Fibroblast of skin of right quadriceps (primary cell): ENCODE measurements at places on chromosomes 5 and 9.

GRCh38 chr5:176503496-176503895, 33.7 kb downstream of the RNF44 start:
- DNase-seq, result no peak

DNA sequence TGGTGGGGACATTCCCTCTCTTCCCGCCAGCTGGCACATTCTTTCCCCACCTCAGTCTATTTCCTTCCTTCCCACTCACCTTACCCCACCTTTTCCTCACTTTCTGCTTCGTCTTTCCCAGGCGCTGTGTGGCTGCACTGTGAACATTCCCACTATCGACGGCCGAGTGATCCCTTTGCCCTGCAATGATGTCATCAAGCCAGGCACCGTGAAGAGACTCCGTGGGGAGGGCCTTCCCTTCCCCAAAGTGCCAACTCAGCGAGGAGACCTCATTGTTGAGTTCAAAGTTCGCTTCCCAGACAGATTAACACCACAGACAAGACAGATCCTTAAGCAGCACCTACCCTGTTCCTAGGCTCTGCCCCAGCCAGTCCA, 7.3 kb downstream of the DNAJB5 start:
- no peak for DNase-seq

DNA sequence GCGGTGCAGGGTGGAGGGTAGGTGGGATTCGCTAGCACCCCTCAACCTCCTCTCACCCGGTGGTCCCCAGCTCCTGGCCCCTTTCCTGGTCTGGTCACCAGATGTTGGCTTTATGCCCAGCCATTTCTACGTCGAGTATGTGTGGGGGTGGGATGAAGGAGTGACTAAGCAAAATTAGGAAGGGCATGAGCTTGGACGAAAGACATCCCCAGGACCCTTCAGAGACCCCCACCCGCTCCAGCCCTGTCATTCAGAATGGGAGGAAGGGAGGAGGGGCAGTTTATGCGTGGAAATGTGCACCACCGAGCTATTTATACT, 742 bp downstream of the BHMT2 start:
- peak; percentile 60 for DNase-seq

GRCh38 chr5:89844548-89844947, 565.0 kb downstream of the CETN3 start:
- no peak for DNase-seq

- DNase-seq, result no peak
These were observed 37.2 kb downstream of the GOLM1 start for GRCh38 chr9:86061972-86062739.

- DNase-seq, result no peak
These were observed 172.0 kb upstream of the KLF9 start for GRCh38 chr9:70586476-70586875.

- DNase-seq, result peak; percentile 58
These were observed 125.3 kb downstream of the SYK start for GRCh38 chr9:90926936-90927335.

DNA sequence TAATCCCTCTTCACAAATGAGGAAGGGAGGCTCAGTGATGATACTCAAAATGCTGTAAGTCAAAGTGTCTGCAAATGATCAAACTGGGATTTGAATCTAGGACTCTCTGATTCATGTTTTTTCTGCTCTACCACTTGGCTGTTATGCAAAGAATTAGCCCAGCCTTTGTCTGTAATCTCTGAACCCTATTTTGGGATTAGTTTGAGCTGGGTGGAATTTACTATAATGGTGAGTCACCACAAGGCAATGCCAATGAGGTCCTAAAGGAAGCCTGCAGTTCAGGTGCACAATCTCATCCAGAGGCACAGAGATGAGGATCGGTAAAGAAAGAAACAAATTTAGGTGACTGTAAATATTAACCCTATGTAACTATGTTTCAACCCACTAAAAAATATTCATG, 29.2 kb downstream of the RFK start:
- DNase-seq, result peak; percentile 39

GRCh38 chr9:88826771-88827181, 164.5 kb upstream of the S1PR3 start:
- peak; percentile 94 for DNase-seq

GRCh38 chr5:154325566-154325965, 120.2 kb upstream of the SAP30L start:
- DNase-seq, result no peak

- no peak for DNase-seq
These were observed 579 bp downstream of the SLC12A7 start for GRCh38 chr5:1111241-1111726.

DNA sequence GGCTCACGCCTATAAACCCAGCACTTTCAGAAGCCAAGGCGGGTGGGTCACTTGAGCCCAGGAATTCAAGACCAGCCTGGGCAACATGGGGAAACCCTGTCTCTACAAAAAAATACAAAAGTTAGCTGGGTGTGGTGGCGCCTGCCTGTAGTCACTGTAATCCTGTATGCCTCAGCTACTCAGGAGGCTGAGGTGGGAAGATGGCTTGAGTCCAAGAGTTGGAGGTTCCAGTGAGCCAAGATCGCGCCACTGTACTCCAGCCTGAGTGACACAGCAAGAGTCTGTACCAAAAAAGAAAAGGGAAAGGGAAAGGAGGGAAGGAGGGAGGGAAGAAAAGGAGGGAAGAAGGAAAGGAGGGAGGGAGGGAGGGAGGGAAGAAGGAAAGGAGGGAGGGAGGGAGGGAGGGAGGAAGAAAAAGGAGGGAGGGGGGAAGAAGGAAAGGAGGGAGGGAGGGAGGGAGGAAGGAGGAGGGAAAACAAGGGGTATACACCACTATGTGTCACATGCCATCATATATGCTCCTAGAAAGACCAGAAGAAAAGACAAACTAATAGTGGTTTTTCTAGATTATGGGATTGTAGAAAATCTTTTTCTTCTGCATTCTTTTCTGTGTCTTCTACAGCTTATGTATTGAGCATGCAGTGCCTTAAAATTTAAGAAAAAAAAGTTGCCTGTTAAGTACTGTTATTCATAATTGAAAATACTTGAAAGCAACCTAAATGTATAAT, 240.1 kb downstream of the DENND1A start:
- no peak for DNase-seq

DNA sequence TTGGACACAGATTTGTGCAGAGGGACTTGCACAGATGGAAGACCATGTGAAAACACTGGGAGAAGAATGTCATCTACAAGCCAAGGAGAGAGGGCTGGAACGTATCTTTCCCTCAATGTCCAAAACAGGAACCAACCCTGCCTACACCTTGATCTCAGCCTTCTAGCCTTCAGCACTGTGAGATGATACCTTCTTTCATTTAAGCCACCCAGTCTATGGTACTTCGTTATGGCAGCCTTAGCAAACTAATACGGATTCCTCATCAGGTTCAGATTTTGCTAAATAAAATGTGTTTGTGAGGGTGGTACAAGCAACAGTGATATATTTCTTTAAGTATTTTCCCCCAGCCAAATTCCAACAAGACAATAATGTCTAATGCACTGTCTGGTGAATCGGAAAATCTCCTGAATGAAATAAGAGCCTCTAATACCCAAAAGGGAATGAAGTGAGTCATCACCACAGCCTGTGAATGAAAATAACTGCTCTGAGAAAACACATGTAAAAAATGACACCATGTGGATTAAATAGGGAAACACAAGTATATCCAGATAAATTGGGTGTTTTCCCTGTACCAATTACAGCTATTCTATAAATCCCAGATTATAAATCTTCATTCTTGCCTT, 182.8 kb upstream of the TARS1 start:
- DNase-seq, result peak; percentile 92

GRCh38 chr9:88477300-88477751, 57.7 kb upstream of the NXNL2 start:
- DNase-seq, result peak; percentile 100

DNA sequence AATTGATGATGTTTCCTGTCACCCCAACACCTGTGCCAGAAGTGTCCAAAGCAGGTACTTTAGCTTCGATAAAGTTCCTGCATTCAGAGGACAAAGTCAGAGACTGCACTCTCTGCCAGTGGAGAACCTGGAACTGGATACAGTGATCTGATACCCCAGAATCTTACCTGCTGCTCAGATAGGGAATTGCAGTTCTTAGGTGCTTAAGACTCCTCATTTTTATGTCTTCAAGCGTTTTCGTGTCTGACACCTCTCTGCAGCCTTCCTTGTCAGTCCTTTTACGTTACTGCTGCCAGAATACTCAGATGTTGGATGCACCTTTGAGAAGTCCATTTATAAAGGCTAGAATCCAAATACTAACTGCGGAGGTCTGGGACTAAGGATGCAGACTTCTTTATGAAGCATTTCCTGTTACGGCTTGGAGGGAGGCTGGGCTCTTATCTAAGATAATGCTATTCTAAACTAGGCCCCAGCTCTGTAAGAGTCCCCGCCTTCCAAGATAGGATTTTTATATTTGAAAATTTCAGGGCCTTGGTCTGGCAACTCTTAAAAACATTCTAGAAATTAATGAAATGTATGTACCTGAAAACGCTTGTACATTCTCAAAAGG, 1.9 kb downstream of the ISOC1 start:
- no peak for DNase-seq

DNA sequence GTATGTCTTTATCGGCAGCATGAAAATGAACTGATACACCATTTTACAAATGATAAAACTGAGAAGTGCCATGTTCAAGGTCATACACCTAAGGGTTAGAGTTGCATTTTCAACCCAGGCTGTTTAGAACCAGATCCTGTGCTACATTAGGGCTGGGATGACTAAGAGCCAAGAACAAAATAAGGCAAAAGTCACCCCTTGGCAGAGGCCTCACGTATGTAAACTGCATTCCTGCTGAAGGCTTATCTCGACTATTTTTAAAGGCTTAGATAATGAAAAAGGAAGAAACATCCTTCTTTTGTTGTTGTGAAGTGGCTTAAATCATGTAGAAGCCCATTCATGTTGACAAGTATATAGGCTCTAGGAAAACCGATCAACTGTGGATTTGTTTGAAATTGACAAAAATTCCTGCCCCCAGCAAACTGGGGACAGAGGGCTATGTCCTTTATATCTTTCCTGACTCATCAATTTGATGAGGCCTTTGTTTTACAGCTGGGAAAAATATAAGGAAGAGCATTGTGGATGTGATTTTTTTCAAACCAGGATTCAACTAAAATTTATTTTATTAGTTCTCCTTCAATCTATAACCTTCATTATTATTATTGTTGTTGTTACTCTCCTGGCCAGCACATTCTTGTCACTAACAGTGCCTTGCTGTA, 196.5 kb downstream of the SNX18 start:
- DNase-seq, result peak; percentile 50

DNA sequence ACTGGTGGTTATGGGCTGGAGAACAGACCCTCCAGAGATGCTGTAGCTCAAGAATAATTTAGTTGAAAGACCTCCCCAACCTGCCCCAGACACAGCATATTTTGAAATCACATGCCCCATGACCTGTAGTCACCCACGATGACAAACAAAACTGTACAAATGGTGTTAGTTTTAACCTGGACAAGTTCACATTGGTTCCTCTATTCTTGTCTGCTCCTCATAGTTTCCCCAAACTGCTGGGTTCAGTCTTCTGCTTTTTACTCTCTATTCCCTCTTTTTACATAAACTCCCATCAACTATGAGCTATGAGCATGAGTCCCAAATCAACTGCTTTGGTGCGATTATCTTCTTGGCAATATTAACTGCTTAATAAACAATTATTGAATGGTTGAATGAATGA, 365.3 kb upstream of the CLINT1 start:
- no peak for DNase-seq

DNA sequence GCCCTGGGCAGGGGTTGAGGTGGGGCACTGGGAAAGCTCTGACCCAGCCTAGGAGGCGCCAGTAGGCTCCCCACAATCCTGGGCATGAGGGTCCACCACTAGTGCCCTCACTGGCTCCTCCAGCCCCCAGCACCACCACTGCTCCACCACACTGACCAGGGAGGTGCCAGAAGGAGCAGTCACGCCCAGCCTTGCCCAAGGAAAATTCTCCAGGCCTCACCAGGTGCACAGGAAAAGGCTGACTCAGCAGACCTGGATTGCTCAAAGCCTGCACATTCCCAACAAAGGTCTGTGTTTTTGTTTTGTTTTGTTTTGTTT, 62.9 kb downstream of the ZNF354C start:
- DNase-seq, result no peak

DNA sequence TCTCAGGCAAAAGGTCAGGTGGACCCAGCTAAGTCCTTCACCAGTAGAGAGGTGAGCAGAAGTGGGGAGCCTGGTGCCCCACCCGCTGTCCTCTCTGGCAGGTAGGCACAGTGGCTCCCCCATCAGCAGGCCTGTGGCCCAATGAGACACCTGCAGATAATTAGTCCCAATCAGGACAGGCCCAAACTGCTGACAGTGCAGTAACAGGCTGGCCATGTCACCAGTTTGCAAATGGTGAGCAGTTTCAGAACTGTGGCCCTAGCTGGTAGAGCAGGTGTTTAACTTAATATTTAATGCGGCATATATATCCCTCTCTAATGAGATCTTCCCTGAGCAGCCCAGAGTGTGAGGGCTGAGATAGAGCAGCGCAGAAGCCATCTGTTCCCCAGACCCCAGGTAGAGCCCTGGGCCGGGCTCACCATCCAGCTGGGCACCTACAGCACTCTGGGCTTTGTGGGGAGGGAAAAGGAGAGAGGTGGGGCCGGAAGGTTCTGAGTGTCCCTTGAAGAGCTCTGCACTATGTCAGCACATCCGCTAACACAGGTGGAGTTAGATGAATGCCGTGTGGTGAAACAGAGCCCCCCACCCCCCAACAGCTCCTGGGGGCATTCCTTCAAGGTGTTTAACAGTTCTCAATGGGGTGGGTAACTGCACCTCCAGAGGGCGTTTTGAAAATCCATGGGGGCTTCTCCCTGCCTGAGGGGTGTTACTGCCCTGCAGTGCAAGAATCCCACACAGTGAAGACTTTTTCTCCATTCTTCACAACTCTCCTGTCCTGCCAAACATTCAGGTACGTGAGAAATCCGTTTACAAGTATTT, 120.5 kb downstream of the PAX5 start:
- no peak for DNase-seq

- DNase-seq, result no peak
These were observed 8.9 kb downstream of the PHF2 start for GRCh38 chr9:93585259-93585658.

DNA sequence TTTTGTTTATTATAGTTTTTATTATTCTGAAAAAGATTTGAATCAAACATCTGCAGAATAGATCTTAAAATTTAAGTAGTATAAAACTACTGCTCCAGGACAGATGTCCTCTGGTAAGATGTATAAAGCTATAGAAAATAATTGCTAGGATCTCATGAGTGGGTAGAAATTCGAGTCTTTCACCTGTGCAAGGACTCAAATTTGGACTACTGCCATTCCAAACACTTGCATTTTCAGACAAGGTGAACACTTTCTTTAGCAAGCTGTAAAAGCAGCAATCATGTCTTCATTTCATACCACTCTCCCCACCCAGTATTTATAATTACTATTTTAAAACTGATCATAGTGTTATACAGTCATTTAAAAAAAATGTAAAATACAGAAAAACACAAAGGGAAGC, 20.7 kb downstream of the SKP2 start:
- no peak for DNase-seq

- DNase-seq, result peak; percentile 41
These were observed 30.0 kb downstream of the ROPN1L start for GRCh38 chr5:10471677-10472076.

DNA sequence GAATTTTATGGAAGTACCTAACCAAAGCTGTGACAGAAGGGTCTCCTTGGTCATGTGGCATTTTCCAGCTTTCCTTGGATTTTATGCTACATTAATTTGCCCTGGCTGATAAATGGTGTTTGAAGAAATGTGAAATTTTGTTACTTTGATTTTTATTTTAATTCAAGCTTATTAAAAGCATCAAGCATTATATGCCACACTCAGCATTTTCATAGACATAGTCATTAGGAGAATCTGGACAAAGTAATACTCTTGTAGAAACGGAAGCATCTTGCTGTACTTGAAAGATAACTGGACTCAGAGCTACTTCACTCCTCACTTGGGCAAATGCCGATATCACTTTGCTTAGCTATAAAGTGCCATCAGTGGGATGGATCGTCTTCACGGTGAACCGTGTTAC, 54.2 kb downstream of the INIP start:
- DNase-seq, result no peak
